ENCODE measurements at places on chromosomes 1 and 21. TPM values are rescaled to one million over a fixed set of nuclear protein-coding genes. Genes with fewer than 3 reads are reported as not detected.

GRCh38 chr1:211684791-211685190 lies 9.4 kb upstream of the NEK2 start:
- no peak for DNase-seq

DNA sequence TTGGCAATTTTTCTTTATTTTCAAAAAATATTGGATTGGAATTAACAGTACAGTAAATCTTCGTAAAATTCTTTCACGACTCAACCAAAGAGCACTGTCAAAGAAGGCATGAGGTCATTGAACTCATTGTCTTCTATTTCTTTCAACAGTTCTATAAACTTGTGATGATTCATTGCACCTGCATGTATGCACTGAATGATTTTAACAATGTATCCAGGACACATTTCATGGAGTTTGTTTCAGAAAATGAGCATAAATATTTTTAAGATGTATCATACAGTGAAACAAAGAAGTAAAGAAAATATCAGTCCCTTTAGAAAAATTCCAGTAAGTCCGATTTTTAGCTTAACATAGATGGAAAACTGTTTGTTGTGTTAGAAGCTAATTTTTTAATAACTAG lies 33.6 kb upstream of the CD34 start:
- no peak for DNase-seq

GRCh38 chr1:93716941-93717368 lies 35.3 kb upstream of the BCAR3 start:
- DNase-seq = peak; percentile 31

- DNase-seq = no peak
These were observed 12.4 kb upstream of the ZNF691 start for GRCh38 chr1:42833981-42834380.

GRCh38 chr1:101207891-101208290 lies 28.9 kb upstream of the S1PR1 start:
- DNase-seq = peak; percentile 47

DNA sequence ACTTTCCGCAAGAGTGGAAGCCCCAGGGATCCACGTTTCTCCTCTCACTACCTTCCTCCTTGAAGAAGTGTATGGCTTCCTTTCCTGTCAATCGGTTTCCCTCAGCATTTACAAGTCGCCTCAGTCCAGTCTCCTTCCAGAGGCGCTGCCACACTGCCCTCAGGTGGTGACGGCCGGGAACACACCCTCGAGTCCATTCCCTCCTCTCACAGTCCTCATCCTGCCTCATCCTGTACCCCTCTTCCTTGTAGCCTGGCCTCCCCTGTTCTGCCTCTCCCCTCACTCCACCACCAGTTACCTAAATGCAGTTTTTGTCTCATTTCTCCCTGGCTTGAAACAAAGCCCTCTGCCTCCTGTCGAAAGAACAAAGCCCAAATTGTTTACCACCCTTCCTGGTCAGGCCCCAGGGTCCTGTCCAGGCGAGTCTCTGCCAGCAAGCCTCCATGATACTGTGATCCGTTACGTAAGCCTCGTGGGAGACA lies 23.2 kb upstream of the LSM10 start:
- DNase-seq = peak; percentile 70

PTPRC gene
- 12.1 TPM for total RNA-seq

ZNF593OS gene
- total RNA-seq = not detected

TCHHL1 gene
- total RNA-seq = not detected

AMY1A gene
- not detected for total RNA-seq

Measured in MG63 (cell line).